Stimulated activated CD8-positive, alpha-beta memory T cell treated with anti-CD3 and anti-CD28 coated beads, Interleukin-15, amount 100 ng/mL, for 24 hours (primary cell): ENCODE measurements at places on chromosomes 3 and 15.

- peak; percentile 34 for DNase-seq
Observed at GRCh38 chr3:52444860-52445793, at the start of gene SEMA3G. Gene SEMA3G (minus strand): TSS chr3:52445103. CDS start chr3:52445027, 76 bp downstream.

GRCh38 chr3:98433764-98434163, 29.2 kb upstream of the OR5K1 start:
- no peak for DNase-seq

DNA sequence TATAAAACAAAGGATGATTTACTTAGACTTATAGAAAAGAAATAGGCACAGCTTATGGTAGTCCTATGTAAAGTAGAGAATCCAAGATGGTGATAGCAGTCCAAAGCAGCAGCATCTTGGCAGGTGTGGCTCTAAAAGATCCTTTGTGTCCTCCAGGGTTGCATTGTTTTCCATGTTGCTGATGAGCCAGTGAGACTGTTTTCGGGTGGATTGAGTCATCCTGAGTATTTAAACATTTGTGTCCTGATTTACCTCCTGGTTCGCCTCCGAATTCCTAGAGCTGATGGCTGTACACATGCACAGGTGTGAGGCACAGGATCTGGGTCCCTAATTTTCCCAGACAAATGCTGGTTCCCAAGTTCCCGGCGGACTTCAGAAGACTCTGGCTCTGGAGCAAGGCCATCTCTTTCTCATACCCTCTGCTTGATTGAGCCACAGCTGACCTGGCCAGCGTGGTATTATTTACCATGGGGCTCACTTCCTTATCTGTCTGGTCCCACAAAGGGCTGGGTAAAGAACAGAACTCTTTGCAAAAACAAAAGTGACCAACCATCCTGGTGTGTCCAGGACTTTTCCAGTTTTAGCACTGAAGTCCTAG, 51.0 kb downstream of the ARNT2 start:
- no peak for DNase-seq

DNA sequence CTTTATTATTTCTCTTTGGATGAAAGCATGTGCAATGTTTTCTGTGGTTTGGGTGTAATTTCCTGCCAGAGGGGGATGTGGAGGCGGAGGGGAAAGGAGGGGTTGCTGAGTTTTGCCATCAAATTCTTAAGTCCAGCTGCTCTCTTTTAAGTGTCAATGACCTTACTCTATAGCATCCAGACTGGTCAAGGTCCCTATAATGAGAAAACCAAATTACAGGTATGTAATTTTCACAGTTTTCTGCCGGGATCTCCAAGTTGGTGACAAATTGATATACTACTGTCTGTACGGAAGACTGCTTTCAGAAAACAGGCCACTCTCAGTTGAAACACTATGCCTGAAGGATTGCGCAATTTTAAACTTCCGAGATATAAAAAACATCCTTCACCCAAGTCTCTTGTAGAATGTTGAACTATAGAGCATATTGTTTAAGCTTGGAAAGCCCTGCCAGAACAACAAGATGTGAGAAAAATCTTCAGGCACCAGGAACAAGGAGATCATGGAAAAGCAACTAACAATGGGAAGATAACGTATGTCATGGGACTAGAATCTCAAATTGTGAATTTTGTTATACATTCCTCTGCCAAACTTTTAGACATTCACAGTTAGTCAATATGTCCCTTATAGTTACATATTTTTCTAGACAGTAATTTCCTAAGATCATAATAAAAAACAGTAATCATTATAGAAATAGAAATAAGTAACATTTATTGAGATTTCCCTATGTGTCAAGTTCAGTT, 300.7 kb upstream of the SATB1 start:
- DNase-seq, result no peak

- no peak for DNase-seq
Observed at GRCh38 chr3:31581660-31582059, 48.9 kb downstream of the STT3B start.

GRCh38 chr3:127107491-127108375, 85.2 kb upstream of the PRR23E start:
- DNase-seq, result no peak

DNA sequence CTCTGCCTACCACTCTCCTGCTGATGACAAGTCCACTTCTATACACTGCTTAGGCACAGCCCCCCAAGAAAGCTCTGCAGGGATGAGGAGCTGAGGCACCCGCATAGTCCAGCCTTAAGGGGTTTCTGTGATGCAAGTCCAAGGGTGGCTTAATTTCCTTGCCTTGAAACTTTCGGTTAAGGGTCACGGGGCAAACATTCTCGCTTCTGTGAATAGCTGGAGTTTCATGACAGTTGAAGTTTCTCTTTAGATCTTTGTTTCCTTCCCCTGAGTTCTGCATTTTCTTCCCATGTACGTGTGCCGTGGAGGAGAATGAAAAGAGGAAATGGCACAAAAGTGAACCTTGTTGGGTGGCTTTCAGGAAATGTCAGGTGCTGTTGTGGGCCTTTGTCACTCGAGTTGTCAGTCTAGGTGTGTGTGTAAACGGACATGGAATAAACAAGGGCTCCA, 7.0 kb downstream of the GPR160 start:
- no peak for DNase-seq

- no peak for DNase-seq
Observed at GRCh38 chr3:152617609-152618008, 217.3 kb upstream of the P2RY1 start.

GRCh38 chr15:28987337-28987736, 101.6 kb downstream of the APBA2 start:
- DNase-seq, result no peak

GRCh38 chr3:43400781-43401730, 114.7 kb downstream of the SNRK start:
- no peak for DNase-seq

- no peak for DNase-seq
Observed at GRCh38 chr3:128804017-128804810, 75.2 kb upstream of the ACAD9 start.

DNA sequence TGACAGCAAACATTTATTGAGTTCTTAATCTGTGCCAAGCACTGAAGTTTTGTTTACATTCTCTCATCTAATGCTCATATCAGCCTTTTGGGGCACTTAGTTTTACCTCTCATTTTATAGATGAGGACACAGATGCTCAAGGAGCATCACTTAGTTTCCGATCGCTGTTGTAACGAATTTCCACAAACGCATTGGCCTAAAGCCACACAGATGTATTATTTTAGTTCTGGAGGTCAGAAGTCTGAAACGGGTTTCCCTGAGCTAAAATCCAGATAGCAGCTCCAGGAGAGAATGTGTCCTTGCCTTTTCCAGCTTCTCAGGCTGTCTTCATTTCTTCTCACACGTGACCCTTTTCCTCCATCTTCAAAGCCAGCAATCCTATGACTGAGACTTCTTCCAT, 11.1 kb downstream of the SEMA6D start:
- DNase-seq, result no peak

GRCh38 chr15:41116962-41117252, 827 bp upstream of the INO80 start:
- DNase-seq, result no peak

DNA sequence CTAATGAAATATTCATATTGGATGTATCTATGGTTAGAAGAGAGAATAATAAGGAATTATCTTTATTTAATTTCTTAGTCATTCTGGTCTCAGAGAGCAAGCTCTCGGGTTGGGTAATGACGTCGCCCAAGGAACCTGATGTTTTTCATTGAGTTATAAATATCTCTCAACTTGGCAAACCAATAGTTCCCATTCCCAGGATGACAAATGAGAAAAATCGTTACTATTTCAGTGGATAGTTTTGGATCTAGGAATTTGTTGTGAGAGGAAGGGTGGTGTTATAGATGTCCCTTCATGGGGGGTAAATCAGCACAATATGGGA, 162.9 kb upstream of the NR2E3 start:
- DNase-seq, result no peak

- no peak for DNase-seq
Observed at GRCh38 chr15:64865126-64865997, 23.6 kb downstream of the PLEKHO2 start.

GRCh38 chr3:17949101-17949500, 206.7 kb upstream of the TBC1D5 start:
- DNase-seq, result no peak

DNA sequence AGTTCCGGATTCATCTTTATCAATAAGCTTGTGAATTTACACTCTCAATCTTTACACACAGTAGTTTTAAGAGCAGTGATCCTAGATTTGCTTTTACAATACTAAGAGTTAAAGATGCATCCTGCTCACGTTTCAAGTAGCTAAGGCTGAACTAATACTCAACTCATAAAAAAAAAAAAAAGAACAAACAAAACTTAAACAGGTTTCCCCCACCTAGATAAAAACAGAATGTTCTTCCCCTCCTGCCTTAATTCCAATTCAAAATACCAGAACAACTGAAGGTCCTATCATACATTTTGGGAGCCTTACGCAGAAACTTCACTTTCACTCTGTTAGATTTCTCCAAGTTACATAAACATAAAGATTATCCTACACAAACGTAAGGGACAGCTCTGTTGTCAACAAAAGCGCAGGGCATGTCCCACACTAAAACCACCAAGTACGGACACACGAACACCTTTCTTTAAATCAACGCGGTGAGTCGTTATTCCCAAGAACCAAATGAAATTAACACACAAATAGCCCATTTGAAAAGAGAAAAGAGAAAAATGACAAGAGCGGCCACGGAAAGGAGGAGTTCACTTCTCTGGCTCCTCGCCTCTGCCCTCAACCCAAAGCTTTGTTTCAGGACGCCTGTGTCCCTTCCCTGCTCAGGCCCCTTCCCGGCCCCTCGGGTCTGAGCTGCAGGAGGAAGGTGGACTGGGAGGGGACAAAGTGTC, 941 bp downstream of the CBLB start:
- no peak for DNase-seq

DNA sequence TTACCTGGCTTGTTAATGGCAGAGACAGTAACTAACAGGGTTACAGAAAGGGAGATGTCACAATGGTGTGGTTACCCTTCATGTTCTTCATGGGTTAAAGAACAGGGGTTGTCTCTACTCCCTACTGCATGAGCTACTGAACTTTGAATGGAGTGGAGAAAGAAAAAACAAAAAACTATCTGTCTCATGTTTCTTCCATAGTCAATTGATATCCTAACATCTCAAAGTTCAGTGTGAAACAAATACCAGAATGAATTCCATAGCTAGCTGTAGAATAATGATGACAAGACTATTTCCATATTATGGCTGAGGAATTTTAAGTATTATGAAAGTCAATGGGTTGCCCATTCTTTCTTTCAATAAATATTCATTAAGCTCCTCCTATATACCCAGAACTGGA, 161.3 kb upstream of the LPP start:
- no peak for DNase-seq

- DNase-seq, result no peak
Observed at GRCh38 chr3:126399351-126399735, 4.6 kb downstream of the CFAP100 start.
